GM06990 (cell line): ENCODE measurements at places on chromosomes 2 and 18.
A peak's percentile ranks its signal among the peaks of the same experiment; 100 is the strongest.

- no peak for DNase-seq
These were observed 75.8 kb downstream of the KIDINS220 start for GRCh38 chr2:8761529-8762164.

GRCh38 chr2:197219636-197220035 lies 90.9 kb downstream of the ANKRD44 start:
- DNase-seq, result no peak

- DNase-seq, result no peak
These were observed 241.4 kb upstream of the SALL3 start for GRCh38 chr18:78738076-78738690.

- DNase-seq, result no peak
These were observed 398.6 kb downstream of the DCDC2C start for GRCh38 chr2:4101936-4102335.

- no peak for DNase-seq
These were observed 19.9 kb upstream of the SERPINB13 start for GRCh38 chr18:63567276-63567675.

- no peak for DNase-seq
These were observed 505.9 kb downstream of the ERBB4 start for GRCh38 chr2:212032536-212033219.

- DNase-seq, result no peak
These were observed 46.2 kb upstream of the SMAD7 start for GRCh38 chr18:48996901-48997463.

- no peak for DNase-seq
These were observed 541.4 kb downstream of the PARD3B start for GRCh38 chr2:205086662-205087061.

- no peak for DNase-seq
These were observed 146.4 kb downstream of the SH3RF3 start for GRCh38 chr2:109275120-109276012.

GRCh38 chr2:66156171-66156570 lies 278.8 kb upstream of the MEIS1 start:
- DNase-seq, result no peak

DNA sequence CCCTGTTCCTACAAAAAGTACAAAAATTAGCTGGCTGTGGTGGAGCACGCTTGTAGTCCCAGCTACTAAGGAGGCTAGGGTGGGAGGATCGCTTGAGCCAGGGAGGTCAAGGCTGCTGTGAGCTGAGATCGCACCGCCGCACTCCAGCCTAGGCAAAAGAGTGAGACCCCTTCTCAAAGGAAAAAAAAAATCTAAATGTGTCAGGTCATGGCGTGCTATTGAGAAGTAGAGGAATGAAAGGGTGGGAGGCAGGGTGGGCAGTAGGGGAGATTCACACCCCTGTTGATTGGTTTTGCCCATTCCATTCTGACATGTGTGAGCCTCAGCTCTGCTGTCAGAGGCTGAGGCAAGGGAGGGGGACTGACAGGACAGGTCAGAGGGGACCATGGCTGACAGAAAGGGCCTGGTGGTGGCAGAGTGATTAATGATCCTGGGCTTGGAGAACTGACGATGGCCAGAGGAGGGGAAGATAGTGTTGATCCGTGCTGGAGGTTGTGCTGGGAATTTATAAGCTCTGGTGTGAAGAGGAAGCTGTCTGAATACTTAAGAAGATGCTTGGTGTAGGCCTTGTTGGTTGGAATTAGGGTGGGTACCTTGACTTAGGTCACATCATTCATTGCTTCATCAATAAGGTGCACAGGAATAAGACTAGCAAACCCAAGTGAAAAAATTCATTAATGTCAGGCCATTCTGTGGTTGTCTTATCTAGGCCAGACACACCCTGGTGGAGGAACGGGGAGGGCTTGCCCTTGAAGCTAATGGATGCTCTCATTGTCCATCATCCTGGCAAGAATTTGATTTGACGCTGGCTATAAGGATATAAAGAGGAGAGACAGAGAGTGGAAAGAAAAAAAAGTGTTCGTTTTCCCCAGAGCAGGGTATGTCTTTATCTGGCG lies 19.1 kb upstream of the SMARCAL1 start:
- no peak for DNase-seq

DNA sequence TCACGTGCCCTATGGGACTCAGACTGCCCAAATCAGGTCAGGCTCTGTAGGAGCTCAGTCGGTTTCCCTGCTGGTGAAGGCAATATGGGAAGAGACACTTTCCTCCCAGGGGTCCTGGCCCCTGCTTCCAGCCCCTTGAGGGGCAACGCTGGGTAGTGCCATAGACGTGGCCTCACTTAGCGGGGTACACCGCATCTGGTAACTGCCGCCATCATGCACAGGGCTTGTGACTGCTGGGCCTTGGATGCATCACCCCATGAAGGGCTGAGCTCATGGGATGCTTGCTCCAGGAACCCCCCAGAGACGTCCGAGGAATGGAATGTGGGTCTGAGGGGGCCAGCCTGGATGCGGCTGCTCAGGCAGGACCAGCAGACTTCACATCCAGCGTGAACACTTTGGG lies 127.3 kb upstream of the HDAC4 start:
- no peak for DNase-seq

DNA sequence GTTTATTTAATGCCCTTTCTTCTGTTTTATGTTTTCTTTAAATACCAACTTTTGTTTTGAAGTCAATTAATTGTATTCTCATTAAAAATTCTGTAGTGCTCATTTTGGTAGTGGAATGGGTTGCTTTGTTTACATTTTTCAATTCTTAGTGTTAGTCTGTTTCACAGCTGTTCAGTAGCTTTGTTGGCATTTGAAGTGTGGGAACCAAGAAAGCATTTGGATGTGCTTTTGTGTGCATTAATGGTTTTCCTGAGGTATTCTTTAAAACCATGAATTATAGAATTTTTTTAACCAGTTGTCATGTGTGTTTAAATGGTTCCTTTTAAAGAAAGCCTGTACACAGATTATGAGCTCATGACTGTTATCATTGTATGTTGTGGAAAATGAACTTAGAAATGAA lies 19.7 kb downstream of the MIB1 start:
- DNase-seq, result no peak

GRCh38 chr2:176291809-176292283 lies 22.6 kb downstream of the MTX2 start:
- DNase-seq, result peak; percentile 35

- DNase-seq, result no peak
These were observed 21.0 kb upstream of the PDE1A start for GRCh38 chr2:182447863-182448262.

- no peak for DNase-seq
These were observed 14.5 kb upstream of the MAT2A start for GRCh38 chr2:85524336-85524908.

DNA sequence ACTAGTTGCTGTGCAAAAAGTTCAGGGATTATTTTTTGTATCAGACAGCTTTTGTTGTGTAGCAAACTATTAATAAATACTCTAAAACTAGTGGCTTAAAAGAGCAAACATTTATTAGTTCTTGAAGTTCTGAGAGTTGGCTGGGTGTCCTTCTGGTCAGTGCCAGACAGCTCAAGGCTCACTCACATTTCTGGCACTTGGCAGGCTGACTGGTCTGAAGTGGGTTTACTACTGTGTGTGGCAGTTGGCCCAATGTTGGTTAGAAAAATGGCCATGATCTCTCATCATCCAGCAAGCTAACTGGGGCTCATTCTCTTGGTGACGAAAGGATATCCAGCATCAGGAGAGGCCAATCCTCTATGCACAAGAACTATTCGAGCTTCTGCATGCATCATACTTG lies 71.4 kb upstream of the ZNF385B start:
- DNase-seq, result no peak

DNA sequence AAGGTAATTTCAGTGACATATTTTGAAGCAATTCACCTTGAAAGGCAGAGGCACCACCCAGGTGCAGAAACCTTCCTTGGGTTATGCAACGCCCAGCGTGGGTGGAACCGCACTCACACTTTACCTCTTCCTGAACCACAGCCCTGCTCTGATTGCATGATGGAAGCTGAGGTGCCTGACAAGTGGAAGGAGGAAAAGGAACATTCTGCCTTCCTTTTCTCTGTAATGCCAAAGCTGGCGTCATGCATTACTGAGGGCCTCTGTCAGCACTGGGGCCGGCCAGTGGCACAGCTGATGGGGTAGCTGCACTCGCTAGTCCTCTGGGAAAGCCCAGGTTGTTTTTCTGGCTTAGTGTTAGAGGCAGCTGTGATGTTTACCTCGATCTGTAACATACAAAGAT lies 266.5 kb downstream of the NEDD4L start:
- no peak for DNase-seq

DNA sequence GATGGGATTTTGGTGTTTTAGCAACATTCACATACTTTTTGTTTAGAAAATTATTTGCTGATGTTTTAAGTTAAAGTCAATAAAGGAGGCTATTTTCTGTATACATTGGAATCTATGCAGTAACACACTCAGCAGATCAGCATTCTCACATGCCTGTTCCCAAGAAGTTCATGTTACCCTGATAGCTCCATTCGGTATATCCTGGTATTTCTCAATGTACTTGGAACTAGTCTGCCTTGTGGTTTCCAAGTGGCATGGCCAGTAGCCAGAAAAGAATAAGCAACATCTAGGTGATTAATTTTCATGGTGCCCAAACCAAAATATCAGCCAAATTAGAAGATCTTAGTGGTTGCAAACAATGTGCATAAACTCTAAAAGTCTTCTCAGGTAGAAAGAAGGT lies 5.2 kb upstream of the NCAPH start:
- DNase-seq, result no peak

DNA sequence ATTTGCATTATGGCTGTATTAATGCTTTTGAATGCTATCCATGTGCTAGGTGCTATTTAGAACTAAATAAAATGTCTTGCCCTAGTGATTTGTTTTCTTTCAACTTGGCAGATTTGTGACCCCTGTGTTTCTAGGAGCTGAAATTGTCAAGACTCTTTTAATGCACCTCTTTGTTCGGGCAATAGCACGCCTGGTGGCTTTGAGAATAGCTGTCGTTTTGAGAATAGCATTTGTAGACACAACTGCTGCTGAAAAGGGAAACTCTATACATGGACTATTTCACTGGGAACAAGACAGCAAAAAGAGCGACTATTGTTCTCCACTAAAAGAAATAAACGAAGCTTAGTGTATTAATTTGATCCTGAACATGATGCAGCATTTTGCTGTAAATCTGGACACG lies 352.1 kb upstream of the ZNF521 start:
- DNase-seq, result no peak

GRCh38 chr2:107361751-107362381 lies 464.8 kb upstream of the RGPD4 start:
- no peak for DNase-seq

DNA sequence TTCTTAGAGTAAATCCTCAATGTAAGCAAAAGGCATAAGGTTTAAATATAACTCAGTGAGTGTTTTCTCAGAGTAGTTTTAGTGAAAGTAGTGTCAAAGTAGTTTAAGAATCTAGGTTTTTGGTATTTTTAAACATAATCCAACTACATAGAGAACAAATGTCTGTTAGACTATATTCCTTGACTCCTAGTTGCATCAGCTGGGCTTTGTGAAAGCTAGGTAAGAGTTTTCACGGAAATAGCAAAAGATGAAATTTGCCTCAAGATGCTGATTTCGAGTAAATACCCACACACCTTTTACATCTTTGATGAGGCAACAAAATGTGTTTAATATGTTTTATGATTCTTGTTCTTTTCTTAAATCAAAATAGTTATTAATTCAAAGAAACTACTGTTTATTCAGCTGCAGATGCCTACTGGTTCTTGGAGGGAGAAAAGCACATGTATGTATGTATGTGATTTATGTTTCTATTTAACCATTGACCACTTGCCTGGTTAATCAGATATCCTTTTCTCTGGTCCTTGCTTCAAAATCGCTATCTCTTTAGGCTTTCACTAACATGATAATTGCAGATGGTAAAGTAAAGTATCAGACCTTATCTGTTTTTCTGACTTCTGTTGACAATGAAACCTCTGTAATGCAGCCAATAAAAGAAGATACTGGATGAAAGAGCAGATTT lies 117.4 kb upstream of the NOSTRIN start:
- DNase-seq, result no peak

GRCh38 chr2:12271589-12271984 lies 445.1 kb upstream of the TRIB2 start:
- DNase-seq, result no peak

- no peak for DNase-seq
These were observed 62.0 kb downstream of the SMAD7 start for GRCh38 chr18:48888773-48889080.

DNA sequence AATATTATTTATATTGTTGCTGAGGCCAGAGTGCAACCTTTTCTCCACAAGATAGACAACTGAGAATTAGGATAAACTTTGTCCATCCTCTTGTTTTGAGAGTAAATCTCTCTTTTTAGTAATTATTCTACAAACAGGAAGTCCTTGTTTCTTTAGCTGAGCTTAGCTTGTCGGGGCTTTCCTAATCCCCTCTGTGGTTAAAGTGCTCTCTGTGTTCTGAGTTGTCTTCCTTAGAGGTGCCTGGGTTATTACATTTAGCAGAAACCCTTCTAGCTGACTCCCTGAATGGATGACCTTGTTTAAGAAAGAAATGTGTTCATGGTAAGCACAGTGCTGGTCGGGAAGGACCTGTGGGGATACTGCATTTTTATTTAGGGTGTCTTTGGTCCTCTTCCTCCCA lies 12.7 kb downstream of the USP39 start:
- no peak for DNase-seq

GRCh38 chr2:70716131-70716743 lies 51.8 kb downstream of the ADD2 start:
- no peak for DNase-seq

DNA sequence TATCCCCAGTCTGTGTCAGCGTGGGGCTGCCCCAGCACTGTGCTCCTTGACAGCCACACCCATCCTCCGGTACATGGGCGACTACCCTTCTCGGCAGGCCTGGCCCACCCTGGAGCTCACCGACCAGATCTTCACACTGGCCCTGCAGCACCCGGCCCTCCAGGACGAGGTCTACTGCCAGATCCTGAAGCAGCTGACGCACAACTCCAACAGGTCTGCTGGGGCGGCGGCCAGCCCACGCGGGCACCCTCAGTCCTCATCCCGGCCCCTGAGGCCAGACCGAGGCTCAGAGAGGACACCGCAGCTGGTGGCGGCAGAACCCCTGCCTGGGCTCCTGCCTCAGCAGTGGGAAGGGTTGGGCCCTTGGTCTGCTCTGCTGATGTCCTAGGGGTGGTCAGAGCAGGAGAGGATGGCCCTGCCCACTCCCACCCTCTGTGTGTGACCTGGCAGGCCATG lies 14.4 kb upstream of the GPR17 start:
- DNase-seq, result no peak

DNA sequence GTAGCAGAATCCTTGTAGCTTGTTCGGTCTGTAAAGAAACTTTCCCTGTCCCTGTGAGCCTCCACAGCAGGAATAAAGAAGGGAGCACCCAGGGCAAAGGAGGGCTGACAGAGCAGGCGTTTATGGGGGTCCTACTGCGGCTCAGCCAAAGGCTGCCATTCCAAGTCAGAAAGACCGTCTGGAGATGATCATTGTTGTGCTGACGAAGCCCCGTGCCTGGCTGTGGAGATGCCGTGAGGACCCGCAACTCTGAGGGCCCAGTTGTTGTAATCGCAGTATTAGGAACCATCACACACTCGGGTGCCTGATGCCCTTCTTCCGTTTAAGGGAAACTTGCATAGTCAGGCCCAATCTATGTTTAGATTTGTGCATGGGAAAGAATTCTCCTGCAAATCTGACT lies 16.9 kb upstream of the VWA3B start:
- DNase-seq, result no peak

GRCh38 chr2:7024261-7024660 lies 107.0 kb downstream of the RNF144A start:
- DNase-seq, result no peak

GRCh38 chr18:5961828-5962150 lies 66.5 kb upstream of the TMEM200C start:
- DNase-seq, result no peak
